ENCODE measurements at places on chromosomes 7 and 10.
A peak's percentile ranks its signal among the peaks of the same experiment; 100 is the strongest.

- DNase-seq, result no peak
Observed at GRCh38 chr7:75966190-75966961, 28.0 kb downstream of the TMEM120A start.

- DNase-seq, result no peak
Observed at GRCh38 chr10:132194726-132195125, 8.0 kb downstream of the DPYSL4 start.

DNA sequence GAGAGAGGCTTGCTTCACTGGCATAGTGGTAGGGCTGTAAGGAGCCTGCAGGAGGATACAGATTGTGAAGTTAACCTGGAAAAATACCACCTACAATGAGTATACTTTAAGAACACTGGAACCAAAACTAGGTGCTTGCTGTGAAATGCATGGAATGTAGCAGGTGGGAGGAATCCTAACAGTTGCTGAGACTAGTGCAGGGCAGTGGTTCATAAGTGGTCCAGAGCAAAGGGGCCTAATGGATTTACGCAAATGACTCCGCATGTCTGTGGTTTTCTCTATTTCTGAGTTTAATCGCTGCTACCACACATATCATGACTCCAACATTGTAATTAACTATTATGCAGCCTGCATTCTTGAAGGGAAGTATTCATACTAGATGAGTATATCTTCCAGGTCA, 218.4 kb downstream of the CHRM2 start:
- DNase-seq, result no peak

GRCh38 chr10:132891368-132891767, 51.0 kb downstream of the CFAP46 start:
- no peak for DNase-seq

DNA sequence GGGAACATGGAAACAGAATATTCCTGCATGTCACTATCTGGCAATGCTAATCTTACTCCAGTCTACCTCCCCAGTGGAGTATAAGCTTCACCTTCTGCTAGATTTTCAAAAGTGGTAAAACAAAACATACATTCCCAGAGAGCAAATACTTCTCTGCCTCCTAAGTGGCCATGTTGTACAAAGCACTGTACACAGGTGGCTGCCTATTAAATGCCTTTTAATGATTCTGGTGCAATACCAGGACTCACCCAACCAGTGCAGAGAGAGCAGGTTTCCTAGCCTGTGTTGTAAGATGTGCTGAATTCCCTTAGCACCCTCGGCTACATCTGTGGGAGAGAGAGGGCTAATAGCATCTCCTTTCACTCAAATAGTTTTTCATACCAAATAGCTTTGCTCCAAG, 684.3 kb upstream of the NRP1 start:
- DNase-seq, result no peak

DNA sequence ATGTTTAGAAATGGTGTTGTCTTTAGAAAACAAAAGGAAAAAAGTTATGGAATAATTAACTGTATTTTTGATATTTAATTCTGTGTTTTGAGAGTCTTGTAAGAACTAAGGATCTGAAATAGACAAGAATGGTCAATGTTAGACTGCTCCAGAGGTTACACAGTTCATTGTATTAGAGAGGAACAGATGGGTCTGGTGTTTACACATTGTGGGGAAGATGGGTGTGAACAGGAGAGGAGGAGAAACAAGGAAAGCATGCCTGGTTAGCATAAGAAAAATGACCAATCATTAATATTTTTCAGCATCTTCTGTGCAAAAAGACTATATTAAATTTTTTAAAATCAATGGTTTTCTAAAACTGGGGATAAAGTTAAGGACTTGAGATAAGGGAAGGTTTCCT, 11.9 kb downstream of the MEOX2 start:
- no peak for DNase-seq

GRCh38 chr10:116989439-116989838, 15.5 kb downstream of the SHTN1 start:
- no peak for DNase-seq

DNA sequence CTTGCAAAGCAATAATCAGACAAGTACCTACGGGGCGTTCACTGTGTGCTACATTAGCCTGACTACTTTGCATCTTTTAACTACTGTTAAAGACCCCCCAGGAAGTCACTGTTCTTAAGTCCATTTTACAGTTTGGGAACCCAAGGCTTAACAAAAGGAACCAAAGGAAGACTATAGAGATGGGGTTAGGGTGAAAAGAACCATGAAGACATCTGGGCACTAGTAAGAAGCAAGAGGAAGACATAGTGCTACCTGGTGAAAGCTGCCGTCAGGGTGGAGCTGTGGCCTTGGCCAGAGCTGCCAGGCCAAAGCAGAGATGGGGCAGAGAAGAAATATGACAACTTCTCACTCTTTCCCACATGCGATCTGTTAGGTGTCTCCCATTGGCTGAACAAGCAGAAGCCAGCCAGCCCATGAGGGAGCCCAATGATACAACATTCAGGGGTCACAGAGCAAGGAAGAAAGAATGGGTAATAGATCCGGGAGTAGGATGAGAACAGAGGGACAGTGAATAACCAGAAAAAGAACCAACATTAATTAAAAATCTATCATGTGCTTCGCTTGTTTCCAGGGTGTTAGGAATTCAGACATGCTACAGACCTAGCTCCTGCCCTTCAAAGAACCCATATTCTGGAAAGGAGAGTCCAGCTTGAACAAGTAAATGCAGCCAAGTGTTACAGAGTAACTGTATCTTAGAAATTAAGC, 85.4 kb downstream of the ARID5B start:
- no peak for DNase-seq

DNA sequence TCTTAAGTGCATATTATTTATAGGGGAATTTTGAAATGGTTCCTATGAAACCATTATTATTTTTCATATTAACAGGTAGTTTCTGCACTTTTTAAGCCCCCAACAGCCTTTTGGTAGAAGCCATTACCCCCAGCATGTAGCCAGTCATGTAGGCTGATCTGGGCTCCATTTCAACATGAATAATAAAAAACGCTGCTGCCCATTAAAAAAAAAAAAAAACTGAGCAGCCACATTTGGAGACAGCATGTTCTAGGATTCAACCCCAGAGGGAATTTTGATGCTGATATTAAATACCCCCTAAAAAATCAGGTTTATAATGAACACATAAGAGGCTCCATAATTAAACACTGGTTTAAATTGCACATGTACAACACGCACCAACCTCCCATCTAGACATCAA, 181.3 kb downstream of the RTKN2 start:
- DNase-seq, result no peak

- no peak for DNase-seq
Observed at GRCh38 chr7:149254181-149254858, 7.7 kb upstream of the ZNF783 start.

DNA sequence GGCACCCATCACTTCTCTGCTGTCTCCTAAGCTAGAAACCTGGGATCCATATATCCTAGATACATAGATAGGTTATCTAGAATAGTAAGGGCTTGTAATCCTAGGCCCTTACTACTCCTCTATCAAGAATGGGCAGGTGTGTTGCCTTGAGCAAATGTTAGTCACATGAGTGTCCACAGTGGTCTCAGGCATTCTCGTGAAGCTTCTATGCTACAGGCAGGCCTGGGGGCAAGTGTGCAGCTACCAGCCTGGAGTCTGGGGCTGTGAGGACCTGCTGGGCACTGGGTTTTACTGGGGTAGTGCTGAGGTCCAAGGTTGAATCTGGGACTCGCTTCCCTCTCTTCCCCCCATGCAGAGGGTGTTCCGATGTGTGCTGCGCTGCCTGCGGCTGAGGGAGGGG, 91.4 kb downstream of the ABCC2 start:
- DNase-seq, result no peak

DNA sequence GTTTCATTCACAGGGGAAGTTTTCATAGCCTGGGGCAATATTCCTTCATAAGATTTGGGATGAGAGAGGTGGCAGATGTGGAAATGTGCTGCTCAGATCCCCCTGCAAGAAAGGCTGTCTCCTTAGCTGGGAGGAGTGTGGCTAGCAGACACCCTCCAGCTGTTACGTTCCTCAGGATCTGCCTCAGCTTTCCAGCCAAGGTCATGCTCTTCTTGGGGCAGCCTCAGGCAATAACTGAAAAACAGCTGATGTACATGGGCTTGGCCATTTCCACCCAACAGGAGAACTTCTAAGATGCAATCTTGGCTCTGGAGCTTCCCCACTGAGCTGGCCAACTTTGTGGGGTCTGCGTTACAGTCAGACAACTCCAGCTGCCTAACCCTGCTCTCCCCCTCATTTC, 51.3 kb upstream of the SEPTIN7 start:
- no peak for DNase-seq

GRCh38 chr7:29647020-29647654, 83.5 kb downstream of the PRR15 start:
- no peak for DNase-seq

- no peak for DNase-seq
Observed at GRCh38 chr7:46192271-46192670, 271.2 kb upstream of the IGFBP3 start.

DNA sequence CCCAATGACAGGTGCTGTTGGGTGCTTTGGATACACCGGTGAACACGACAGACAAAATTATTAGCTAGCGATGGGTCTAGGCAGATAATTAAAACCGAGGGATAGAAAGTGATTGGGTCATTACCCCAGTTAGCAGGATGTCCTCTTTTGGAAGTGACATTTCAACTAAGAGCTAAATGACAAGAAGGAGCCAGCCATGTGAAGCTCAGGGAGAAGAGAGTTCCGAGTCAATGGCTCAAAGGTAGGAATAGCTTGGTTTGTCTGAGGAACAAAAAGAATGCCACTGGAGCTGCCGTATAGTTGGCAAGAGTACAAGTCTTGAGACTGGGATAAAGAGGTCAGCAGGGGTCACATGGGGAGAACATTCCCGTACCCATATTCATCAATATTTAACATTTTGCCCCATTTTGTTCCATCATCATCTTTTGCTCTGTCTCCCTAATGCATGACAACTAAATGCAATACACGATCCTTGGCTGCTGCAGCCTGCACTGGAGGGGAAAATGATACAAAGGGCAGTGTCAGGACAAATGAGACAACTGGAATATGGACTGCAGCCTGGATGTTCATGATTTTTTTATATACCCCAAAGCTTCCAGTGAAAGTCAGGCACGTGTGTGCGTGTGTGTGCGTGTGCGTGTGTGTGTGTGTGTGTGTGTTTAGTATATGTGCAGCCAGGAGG, 115.7 kb downstream of the ICA1 start:
- DNase-seq, result no peak

- DNase-seq, result no peak
Observed at GRCh38 chr10:30902621-30903396, 128.9 kb downstream of the ZNF438 start.

GRCh38 chr10:109668154-109668665, 255.1 kb downstream of the XPNPEP1 start:
- DNase-seq, result no peak

DNA sequence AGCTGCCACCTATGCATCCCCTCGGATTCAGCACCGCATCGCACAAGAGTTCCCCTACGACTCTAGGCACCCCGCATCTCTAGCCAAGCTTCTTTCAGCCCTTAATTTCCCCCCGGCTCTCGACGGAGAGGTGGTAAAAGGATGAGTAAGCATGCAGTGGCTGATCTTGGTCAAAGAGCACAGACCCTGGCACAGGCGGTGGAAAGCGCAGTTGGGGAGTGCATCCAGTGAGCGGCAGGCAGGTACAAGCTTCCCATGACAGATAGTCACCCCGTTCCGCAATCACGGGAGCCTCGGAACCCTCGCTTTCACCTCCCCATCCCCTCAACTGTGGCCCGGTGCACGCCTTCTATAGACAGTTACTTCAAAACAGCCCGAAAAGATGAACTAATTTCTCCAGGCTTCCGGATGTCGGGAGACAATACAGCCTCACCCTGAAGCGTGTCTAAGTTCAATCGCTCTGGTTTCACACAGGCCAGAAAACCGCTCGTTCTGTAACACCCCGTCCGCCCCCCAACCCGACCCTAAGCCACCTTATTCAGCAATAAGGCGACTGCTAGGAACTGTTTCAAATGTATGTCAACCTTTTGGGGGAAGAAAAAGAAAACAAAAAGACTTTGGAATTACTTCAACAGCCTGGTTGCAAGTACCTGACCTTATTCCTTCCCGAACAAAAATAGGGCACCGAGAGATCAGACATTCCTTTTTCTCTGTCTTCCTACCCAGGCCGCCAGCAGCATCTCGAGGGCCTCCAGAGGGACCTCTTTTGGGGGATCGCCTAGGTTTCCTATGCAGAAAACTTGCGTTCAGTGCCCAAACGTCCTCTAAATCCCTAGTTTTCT, 1.4 kb downstream of the RHEB start:
- peak; percentile 55 for DNase-seq

GRCh38 chr10:117609095-117609795, 66.7 kb downstream of the EMX2 start:
- DNase-seq, result no peak

GRCh38 chr10:4195213-4195612, 410.2 kb upstream of the KLF6 start:
- DNase-seq, result no peak

DNA sequence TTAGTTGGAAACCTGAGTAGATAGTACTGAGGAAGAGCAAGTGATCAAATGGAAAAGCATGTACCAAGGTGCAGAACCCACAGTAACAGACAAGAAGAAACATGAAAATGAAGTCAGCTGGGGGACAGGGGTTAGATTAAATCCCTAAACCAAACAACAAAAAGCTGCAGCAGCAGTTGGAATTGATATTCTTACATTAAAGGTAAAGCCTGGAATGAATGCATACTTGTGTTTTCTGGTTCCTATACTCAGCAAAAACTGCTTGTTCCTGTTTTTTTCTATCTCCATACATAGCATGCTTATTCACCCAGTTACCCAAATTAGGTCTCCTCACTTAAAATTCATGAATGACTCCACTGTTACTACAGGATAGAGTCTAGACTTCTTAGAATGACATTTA, 92.4 kb downstream of the TPST1 start:
- no peak for DNase-seq

DNA sequence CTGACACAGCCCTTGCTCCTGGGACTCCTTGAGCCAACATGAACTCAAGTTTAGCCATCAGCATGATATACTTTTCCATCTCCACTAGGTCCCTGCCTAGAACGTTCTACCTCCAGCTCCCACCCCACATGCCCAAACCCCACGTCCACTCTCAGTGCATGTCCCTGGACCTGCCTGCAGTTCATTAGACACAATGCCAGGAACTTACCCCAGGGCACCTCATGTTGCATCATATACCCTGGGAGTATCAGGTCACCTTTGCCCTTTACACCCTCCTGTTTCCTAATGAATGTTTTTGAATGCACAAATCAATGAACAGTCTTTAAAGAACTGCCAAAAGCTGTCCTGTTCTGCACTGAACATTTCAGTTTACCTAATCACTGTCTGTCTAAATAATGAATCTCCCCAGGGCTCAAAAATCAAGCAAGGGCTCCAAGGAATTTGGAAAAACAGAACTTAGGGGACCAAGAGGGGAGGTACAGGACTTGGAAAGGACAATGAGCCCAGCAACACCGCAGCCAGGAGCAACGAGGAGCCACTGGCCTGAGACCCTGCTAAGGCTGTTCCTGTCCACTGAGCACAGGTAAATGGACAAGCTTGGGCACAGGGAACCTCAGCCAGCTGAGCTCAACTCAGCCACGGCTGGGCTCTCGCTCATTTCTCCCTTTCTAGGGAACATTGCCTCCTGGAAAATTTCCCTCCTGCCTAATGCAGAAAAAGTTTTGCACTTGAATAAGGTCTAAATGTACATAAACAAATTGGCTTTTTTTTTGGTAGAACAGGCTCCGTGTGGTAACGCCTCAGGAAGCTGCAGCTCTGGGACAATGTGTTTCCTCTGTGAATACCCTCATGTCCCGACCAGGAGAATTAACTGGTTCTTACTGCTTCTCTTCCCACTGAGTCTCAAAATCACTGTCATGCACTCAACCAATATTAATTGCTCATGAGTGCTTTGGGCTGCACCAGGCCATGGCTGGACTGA, 7.4 kb downstream of the MAT1A start:
- no peak for DNase-seq
